Vagina (tissue), 2 donors: ENCODE measurements at places on chromosomes 1 and 21.

DNA sequence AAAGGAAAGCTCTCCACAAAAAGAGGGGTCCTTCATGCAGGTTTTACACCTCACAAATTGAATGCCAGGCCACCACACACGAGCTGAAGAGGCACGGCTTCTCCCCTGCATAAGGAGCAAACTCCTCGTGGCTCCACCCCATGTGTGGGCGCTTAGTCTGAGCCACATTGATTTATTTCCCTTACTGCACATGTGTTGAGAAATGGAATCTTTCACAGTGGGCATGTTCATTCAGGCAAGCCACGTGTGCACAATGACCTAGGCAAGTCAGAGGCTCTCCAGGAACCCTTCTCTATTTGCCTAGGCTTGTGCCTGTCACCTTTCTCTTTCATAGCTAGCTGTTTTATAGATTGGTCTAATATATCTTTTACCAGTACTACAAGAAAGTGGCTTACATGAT, 120.5 kb downstream of the LTN1 start:
- no peak for DNase-seq

DNA sequence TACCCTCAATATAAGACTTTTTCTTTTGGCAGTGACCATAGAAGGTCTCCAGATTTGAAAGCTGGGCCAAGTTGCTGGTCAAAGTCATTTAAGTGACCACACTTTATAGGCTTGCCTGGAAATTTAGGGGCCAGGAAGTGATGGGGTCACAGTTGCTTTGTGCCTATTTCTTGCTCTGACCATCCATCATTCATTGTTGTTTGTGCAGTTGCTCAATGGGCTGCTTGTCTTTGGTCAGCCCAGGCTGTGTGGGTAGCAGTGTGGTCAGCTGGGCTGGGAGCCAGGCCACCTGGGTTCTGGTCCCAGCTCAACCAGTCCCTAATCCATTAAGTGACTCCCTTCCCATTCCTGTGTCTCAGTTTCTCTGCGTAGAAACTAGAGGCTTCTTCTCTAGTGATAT, 2.1 kb upstream of the OTUD7B start:
- no peak for DNase-seq

DNA sequence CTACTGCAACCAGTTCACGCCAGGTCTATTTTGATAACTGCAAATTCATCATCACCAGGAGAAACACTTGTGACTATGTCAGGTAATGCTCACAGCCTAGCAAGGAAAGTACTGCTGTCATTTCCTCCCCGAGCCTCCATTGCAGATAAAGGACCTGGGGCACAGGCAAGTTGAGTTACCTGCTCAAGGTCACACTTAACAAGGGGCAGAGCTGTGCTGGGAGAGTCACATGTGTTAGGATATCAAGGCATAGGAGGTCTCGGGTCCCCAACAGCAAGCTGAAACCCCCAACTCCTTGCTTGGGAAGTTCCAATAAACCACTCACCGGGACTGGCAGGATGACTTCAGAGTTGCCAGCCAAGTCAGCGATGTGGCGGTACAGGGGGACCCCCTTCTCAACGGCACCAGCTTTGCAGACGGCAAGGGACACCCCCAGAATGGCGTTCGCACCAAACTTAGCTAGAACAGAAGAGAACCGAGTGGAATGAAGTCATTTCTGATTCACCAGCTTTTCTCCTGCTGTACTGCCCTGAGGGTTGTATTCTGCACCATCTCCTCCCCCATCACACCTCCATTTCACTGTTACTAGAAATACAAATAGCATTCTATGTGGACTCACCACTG, 11.6 kb downstream of the ENO1 start:
- no peak for DNase-seq

- no peak for DNase-seq
Observed at GRCh38 chr1:245946905-245947304, 560.2 kb downstream of the SMYD3 start.

- DNase-seq, result peak; percentile 89
Observed at GRCh38 chr1:7783178-7783711, 846 bp upstream of the PER3 start.
